ENCODE measurements at places on chromosomes 2 and 18.

GRCh38 chr18:6917072-6917471, 187.6 kb downstream of the ARHGAP28 start:
- DNase-seq = no peak

DNA sequence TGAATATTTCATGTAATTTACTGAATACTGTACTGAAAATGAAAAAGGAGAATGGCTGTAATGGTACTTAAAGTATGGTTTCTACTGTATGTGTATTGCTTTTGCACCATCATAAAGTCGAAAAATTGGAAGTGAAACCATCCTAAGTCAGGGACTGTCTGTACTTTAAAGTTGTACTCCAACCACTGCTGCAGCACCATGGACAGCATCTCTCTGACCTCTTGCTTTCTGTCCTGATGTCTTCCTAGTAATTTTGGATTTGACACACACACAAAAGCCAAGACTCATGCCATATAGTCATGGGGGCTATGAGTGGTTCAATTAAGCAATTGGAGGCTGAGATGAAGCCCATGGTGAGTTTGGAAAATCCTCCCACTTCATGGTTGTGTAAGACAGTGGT, 256.3 kb upstream of the PKDCC start:
- peak; percentile 5 for DNase-seq

DNA sequence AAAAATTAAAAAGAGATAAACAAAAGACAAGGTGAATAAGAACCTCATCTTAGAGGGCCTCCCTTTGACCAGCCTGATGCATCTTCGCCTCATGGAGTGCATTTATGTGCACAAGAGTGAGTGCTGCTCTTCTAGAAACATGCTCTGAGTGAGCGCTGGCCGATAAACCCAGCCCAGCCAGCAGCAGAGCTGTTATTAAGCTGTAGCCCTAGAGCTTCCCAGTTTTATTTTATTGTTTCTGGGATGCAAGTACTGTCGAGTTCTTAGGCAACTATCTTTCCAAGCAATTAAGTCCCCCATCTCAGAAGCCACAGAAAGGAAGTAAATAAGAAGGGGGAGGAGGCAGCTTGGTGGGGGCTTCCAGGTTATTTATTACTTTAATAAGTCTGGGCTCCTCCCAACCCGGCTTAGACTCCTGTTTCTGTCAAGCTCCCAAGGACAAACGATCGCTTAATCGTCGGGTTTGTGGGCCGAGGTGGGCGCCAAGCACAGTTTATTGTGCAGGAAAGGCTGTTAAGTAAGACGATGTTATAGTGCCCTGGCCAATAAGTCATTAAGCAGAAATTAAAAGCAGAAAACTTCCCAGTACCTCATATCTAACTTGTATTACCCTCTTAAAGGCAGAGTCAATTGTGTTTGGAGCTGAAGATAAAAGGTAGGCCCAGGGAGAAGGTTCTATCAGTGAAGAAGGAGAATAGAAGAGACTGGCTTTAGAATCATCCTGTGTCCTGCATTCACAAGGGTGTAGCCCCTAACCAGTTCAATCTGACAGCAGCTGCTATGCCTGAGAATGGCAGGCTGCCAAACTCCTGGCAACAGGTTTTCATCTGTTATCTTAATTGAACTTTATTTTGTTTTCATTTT, 176.3 kb downstream of the PIK3C3 start:
- no peak for DNase-seq

DNA sequence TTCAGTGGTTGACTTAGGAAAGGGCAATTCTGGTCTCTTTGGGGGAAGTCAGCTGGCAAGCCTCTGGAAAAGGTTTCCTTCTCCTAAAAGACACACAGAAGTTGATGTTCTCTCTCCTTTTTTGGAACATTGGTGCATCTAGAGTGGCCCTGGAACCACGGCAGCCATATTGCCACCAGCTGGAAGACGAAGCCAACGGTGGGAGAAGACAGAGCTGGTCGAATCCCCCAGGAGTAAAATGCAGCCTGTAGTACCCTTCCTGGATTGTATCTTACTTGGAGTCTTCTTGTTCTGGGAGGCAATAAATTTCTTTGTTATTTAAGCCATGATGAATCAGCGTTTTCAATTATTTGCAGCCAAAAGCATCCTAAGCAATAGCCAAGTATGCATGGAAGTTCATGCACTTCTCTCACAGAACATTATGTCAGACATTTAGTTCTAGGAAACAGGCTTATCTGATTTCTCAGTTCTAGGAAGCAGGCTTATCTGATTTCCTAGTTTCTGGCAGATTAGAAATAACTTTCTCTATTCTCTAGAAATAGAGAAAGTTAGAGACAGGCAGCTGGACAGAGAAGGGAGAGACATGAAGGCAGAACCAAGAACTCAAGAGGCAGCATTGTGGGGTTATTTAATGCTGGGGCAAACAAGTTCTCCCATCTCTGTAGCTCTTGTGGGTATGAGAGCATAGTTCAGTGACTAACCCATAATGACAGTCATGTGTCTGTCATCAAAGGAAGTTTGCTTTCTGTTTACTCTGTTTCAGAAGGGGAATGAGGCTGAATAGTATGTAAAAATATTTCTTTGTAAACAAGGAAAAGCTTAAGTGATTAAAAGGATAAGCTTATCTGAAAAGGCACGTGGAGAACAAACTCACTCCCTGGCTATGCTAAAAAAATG, 40.5 kb upstream of the NABP1 start:
- peak; percentile 80 for DNase-seq

- DNase-seq = no peak
Observed at GRCh38 chr2:241619597-241620418, 17.1 kb downstream of the THAP4 start.

DNA sequence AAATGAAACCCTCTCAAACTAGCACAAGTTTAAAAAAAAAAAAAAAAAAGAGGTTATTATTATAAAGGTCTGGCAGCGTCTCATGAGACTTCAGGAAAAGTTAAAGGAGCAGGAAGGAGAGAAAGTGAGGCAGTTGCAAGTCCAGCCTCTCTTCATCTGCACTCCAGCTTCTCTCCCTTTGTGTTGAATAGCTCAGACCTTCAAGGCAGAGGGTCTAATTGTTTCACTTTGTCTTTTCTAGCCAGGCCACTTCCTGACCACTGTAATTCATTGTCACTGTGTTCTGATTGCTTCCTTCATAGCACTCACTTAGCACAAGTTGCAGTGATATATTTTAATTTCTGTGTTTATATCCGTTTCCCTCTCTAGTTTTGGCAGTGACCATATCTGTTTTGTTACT, 99.9 kb downstream of the SPATS2L start:
- DNase-seq = no peak

DNA sequence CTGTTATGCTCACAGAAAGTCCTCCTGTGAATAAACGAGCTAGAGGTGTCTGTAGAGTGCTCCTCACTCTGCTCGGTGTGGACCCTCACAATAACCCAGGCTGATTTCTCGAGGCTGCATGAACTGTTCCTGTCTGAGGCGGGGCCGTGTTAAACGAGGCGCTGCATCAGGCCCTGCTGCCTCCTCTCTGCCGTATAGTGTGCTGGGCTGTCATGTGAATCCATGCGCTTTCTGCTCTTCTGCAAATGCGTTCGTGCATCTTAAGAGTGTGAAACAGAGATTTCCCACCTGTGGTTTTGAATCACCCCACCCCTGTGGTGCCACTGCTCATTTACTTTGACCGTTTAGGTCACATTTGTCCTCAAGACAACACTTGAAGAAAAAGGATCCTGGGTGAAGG, 26.2 kb downstream of the TRAF3IP1 start:
- no peak for DNase-seq

DNA sequence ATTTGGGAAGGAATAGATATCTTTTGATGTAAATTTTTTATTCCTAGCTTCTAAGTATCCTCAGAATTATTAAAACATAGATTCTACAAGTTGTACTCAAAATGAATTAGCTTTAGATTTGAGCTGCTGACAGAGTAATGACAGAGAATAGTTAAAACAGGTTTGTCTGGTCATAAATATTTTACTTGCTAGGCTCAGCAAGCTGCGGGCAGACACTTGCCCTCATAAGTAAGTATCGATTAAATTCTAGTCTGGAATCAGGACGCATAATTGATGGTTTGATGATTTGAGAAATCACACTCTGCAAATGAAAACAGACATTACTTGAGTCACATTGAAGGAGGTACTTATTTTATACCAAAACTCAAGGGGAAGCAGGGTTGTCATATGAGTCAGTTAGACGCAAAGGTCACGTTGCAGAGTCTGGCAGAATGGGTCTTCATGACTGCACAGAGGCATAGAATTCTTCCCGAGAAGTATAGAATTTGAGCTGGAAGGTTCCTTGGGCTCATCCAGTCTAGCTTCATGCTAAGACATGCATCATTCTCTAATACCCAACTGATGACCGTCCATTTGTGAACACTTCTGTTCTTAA, 27.5 kb downstream of the ARL4C start:
- DNase-seq = no peak

GRCh38 chr18:54871231-54871630, 43.0 kb downstream of the RAB27B start:
- DNase-seq = peak; percentile 96

DNA sequence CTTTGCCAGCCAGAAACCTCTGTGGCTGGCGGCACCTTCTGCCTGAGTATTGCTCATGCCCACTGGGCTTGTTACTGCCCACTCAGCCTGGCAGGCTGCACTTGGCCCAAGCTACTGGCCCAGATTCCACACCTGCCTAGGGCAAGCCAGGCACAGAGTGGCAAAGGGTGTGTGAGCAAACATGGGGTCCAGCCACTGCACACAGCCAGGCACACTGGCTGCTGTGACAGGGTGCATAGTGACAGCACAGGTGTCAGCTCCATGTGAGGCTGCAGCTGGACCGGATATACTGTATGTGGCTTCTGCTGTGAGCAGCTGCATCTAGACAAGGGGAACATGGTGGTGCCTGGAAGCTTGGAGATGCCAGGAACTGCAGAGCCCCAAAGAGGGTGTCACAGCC, 113.9 kb downstream of the COPS8 start:
- DNase-seq = no peak

Data from hematopoietic multipotent progenitor cell treated with erythropoietin and hydrocortisone succinate and interleukin-3 and kit ligand, for 8 days (in vitro differentiated cells).